ENCODE measurements at places on chromosomes 12 and 14.

GRCh38 chr12:110705309-110705708, 16.4 kb upstream of the HVCN1 start:
- no peak for DNase-seq

- DNase-seq = no peak
Measured at GRCh38 chr14:95258754-95259593, 60.7 kb downstream of the CLMN start.

- no peak for DNase-seq
Measured at GRCh38 chr12:126383506-126383905, 1318.3 kb downstream of the AACS start.

DNA sequence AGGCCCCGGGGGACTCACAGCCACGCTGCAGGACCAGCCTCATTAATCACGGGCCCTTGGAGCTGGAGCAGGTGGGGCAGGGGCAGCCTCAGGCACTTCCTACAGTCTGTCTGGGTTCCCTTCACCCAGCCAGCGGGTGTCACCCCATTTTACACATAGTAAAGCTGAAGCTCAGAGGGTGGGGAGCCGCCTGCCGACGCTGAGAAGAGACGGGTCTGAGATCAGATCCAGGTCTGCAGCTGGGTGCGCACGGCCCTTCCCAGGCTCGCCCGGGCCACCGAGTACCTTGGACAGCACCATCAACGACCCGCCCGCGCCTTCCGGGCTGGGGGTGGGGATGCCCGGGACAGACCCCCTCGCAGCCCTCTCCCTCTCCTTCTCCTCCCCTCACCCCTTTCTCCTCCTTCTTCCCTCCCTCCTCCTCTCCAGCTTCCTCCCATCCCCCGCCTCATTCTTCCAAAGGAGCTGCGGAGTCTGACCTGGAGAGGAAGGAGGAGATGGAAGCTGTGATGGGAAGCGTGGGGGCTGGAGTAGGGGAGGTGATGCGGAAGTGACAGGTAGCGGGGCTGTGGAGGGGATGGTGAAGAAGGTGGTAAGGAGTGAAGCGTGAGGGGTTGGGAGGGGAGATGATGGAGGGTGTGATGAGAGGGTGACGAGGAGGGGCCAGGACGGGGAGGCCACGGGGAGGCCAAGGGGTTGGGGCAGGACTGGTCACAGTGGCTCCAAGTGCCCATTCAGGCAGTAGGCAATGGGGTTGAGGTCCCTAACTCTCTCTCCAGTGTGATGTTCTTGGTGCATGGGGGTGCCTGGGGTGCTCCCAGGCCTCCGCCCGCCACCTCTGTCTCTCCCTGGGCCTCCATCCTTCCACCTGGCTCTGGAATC, 8.8 kb downstream of the DTX1 start:
- no peak for DNase-seq

- no peak for DNase-seq
Measured at GRCh38 chr12:67251012-67251411, 18.1 kb upstream of the CAND1 start.

GRCh38 chr12:10365696-10366405, 24.0 kb downstream of the KLRK1 start:
- peak; percentile 58 for DNase-seq

DNA sequence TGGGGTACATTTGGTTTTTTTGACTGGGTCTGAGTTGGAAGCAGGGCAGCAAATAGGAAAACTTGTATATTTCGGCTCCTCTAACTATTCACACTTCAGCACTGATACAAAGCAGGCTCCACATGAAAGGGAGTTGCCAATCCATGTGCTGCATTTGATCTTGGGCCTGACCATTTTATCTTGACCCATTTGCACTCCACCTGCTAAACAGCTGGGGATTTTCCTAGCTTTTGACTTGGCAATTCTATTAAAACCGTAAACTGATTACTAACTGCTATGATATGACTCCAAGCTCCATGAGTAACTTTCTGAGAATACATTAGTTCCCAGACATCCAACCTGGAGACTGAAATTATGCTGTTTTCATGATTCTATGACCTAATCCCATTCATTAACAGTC, 797.1 kb downstream of the BCL11B start:
- DNase-seq = no peak
